ENCODE measurements at places on chromosomes 7 and 10.

- H3K27me3 ChIP-seq, result no peaks in the 10 kb centered on the region
- H3K4me3 ChIP-seq, result no peak overlapping the region
- H3K27ac ChIP-seq, result no peak overlapping the region
- no peaks in the 10 kb centered on the region for H3K36me3 ChIP-seq
- DNase-seq, result no peak
- no peaks in the 10 kb centered on the region for H3K4me1 ChIP-seq
These were observed 23.3 kb downstream of the LRRC27 start for GRCh38 chr10:132355297-132355696.

DNA sequence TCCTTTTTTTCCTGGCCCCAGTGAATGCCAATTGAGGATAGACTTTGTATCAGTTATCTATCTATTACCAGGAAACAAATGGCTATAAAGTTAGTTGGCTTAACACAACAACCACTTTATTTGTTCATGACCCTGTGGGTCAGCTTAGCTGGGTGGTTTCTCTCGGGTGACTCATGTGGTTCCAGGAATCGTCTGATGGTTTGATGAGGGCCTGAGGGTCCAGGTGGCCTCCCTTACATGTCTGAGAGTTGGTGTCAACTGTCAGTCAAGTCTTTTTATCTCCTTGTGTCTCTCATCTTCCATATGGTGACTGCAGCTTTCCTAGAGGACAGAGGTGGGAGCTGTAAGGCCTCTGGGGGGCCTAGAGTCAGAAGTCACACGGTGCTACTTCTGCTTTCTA, 15.3 kb upstream of the MAPK8 start:
- no peak overlapping the region for H3K4me3 ChIP-seq
- H3K27ac ChIP-seq, result no peak overlapping the region
- no peaks in the 10 kb centered on the region for H3K27me3 ChIP-seq
- H3K36me3 ChIP-seq, result no peaks in the 10 kb centered on the region
- H3K4me1 ChIP-seq, result peaks cover 30% of the 10 kb centered on the region

GRCh38 chr7:191105-191980, 1.0 kb upstream of the FAM20C start:
- no peaks in the 10 kb centered on the region for H3K36me3 ChIP-seq
- DNase-seq, result peak; percentile 92
- H3K27ac ChIP-seq, result peak overlapping the region; percentile 90
- H3K27me3 ChIP-seq, result no peaks in the 10 kb centered on the region

GRCh38 chr10:86074294-86074693, 292.3 kb downstream of the GRID1 start:
- H3K27ac ChIP-seq, result no peak overlapping the region
- H3K27me3 ChIP-seq, result no peaks in the 10 kb centered on the region
- H3K4me1 ChIP-seq, result no peaks in the 10 kb centered on the region
- H3K4me3 ChIP-seq, result no peak overlapping the region
- no peak for DNase-seq
- no peaks in the 10 kb centered on the region for H3K36me3 ChIP-seq

GRCh38 chr7:22726345-22726906, 574 bp upstream of the IL6 start:
- no peaks in the 10 kb centered on the region for H3K36me3 ChIP-seq
- no peak overlapping the region for H3K4me3 ChIP-seq
- no peaks in the 10 kb centered on the region for H3K27me3 ChIP-seq
- DNase-seq, result peak; percentile 80
- H3K27ac ChIP-seq, result peak overlapping the region; percentile 75

DNA sequence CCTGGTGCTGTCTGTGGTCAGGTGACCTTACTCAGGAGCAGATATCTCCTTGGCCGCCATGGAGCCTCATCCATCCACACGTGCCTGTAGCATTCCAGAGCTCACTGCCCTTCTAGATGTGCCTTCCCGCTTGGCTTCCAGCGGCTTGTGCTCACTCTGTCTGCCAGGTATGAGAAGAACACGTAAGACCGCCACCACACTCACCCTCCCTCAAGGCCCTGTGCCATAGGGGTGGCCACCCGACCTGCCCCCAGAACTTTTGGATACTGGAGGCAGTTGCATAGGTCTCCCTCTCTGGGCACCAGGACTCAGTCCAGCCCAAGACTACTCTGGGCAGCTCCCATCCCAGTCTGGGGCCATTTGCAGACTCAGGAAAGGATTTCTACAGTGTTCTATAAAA, 4.1 kb downstream of the MARVELD1 start:
- H3K4me1 ChIP-seq, result peaks cover 12% of the 10 kb centered on the region
- no peaks in the 10 kb centered on the region for H3K36me3 ChIP-seq
- DNase-seq, result no peak
- H3K4me3 ChIP-seq, result no peak overlapping the region

DNA sequence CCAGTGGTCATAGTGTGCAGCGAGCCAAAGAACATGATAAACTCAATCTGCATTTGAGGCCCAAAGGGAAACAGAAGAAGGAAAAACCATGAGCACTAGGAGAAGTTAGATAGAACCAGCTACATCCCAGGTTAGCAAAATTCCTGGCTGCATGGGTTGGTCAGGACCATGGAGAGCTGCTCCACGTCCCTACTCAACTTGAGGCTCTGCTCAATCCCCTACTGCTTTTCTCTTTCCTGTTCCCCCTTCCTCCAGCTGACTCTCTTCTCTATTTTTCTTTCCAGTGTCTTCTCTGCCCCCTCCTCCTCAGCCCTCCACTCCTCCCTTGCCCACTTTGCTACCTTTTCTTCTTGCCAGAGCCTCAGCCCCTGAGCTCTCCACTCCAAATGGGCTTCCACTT, 21.9 kb upstream of the VSIR start:
- DNase-seq, result peak; percentile 20
- no peak overlapping the region for H3K27ac ChIP-seq
- H3K4me3 ChIP-seq, result no peak overlapping the region
- no peaks in the 10 kb centered on the region for H3K27me3 ChIP-seq
- H3K36me3 ChIP-seq, result no peaks in the 10 kb centered on the region

GRCh38 chr10:14751014-14751896, 23.4 kb downstream of the FAM107B start:
- no peak for DNase-seq
- no peak overlapping the region for H3K4me3 ChIP-seq
- H3K4me1 ChIP-seq, result peaks cover 7% of the 10 kb centered on the region

GRCh38 chr10:62058896-62059216, 157.4 kb downstream of the ARID5B start:
- H3K36me3 ChIP-seq, result no peaks in the 10 kb centered on the region
- no peak for DNase-seq
- peaks cover 6% of the 10 kb centered on the region for H3K4me1 ChIP-seq

DNA sequence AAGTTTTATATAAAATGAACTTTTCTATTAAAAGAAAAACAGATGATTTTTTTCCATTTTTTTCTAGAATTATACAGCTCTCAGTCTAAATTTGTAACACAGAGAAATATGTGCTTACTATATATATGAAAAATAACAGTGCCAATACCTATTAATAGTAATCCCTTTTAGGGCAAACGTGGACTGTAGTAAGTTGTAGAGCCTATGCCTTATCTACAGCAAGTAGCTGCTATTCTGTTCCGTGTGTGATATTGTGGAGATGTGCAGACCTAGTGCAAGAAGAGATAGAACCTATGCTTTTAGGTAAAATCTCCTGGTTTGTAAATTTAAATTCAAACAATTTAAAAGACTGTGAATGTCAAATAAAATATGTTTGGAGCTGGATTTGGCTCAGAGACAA, 72.9 kb downstream of the FAS start:
- no peak overlapping the region for H3K27ac ChIP-seq
- DNase-seq, result no peak
- H3K36me3 ChIP-seq, result no peaks in the 10 kb centered on the region

GRCh38 chr7:157139111-157139809, 534 bp downstream of the UBE3C start:
- peak overlapping the region; percentile 91 for H3K27ac ChIP-seq
- peak overlapping the region; percentile 6 for H3K4me3 ChIP-seq

DNA sequence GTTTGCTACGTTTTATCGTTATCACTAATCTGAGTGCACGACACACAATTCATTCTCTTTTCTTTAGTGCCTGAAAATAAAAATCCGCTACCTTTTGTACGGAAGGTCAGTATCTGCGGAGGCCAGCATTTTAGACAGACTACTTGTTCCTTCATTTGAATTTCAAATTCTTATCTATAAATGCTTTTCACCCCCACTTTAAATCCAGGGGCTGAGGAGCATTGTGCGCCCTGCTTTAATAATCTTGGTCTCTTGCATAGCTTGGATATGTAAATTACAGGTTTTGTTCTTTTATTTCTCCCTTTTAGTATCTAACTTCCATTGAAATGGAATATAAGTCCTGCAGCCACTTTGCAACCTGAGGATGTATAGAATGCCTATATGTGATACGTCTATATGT, 44.7 kb downstream of the NRP1 start:
- H3K27me3 ChIP-seq, result no peaks in the 10 kb centered on the region
- no peak overlapping the region for H3K27ac ChIP-seq
- no peaks in the 10 kb centered on the region for H3K36me3 ChIP-seq
- no peak for DNase-seq
- H3K4me1 ChIP-seq, result peaks cover 17% of the 10 kb centered on the region
- H3K4me3 ChIP-seq, result no peak overlapping the region

DNA sequence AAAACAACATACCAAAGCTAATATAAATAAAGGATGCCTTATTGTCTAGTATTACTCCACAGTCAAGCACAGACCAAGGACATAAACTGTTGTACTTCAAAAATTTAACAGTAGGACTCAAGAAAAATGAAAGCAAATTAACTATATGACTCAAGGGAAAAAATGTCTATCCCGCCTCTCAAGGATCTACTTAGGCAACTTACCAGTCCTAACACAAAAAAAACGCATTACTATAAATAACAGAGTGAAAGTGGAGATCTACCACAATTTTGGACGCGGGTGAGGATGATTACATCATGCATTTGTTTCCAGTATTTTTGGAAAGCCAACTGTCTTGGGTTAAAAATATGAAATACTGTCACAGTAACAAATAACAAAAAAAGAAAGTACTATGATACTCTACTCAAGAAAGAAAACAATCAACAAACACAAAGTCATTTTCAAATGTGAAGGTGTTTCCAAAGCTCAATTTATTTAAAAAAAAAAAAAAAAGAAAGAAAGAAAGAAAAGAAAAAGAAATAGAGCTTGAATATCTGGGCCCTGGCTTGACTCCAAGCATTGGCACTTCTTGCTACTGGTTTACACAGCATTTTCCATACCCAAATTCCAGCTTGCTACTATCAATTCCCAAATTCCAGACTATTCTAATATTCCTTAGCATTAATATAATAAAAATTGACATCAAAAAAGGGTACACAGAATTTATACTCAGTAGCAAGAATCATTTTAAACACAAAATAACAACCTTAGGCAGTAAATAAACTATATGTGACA, 99.4 kb downstream of the RSU1 start:
- H3K4me1 ChIP-seq, result no peaks in the 10 kb centered on the region
- no peak overlapping the region for H3K4me3 ChIP-seq
- no peaks in the 10 kb centered on the region for H3K27me3 ChIP-seq

DNA sequence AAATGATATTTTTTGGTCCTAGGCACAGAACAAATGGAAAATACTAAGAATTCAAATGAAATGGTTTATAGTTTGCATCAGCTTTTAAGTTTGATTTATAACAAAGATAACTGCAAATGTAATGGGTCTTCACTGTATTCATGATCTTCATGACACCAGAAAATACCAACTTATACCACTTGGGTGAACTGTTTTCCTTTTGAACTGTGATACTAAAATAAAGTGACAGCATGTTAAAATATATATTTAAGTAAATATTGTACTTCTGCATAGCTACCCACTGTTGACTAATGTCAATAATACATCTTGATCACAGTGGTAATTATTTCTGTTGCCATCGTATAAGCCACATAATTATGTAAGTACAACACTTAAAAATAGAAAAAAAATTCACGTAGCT, 442.0 kb upstream of the ANKRD30A start:
- no peaks in the 10 kb centered on the region for H3K27me3 ChIP-seq
- no peak for DNase-seq
- no peak overlapping the region for H3K27ac ChIP-seq
- H3K4me3 ChIP-seq, result no peak overlapping the region

GRCh38 chr7:69438584-69439412, 159.5 kb upstream of the AUTS2 start:
- no peak for DNase-seq
- peaks cover 3% of the 10 kb centered on the region for H3K4me1 ChIP-seq
- H3K27me3 ChIP-seq, result no peaks in the 10 kb centered on the region
- no peak overlapping the region for H3K27ac ChIP-seq

DNA sequence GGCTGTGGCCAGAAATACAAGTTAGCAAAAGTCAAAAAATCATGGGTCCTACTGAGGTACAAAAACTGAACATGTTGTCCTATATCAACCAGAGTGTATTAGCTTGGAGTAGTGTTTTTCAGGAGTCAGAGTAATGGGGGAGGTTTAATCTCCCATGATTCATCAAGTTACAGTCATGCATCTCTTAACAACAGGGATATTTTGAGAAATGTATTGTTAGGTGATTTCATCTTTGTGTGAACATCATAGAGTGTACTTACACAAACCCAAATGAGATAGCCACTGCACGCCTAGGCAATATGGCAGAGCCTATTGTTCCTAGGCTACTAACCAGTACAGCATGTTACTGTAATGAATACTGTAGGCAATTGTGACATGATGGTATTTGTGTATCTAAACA, 14.9 kb upstream of the TES start:
- DNase-seq, result no peak
- no peaks in the 10 kb centered on the region for H3K4me1 ChIP-seq
- H3K36me3 ChIP-seq, result no peaks in the 10 kb centered on the region
- no peaks in the 10 kb centered on the region for H3K27me3 ChIP-seq

GRCh38 chr7:95907337-95907736, 135.0 kb downstream of the DYNC1I1 start:
- H3K27ac ChIP-seq, result no peak overlapping the region
- no peak for DNase-seq
- H3K36me3 ChIP-seq, result no peaks in the 10 kb centered on the region
- no peak overlapping the region for H3K4me3 ChIP-seq

- no peak for DNase-seq
- no peaks in the 10 kb centered on the region for H3K4me1 ChIP-seq
- H3K27ac ChIP-seq, result no peak overlapping the region
- H3K4me3 ChIP-seq, result no peak overlapping the region
- no peaks in the 10 kb centered on the region for H3K36me3 ChIP-seq
These were observed 89.3 kb upstream of the PITRM1 start for GRCh38 chr10:3261921-3262320.

- no peak overlapping the region for H3K4me3 ChIP-seq
- no peaks in the 10 kb centered on the region for H3K4me1 ChIP-seq
- H3K27me3 ChIP-seq, result no peaks in the 10 kb centered on the region
- DNase-seq, result no peak
- H3K36me3 ChIP-seq, result peaks cover 28% of the 10 kb centered on the region
These were observed 4.2 kb downstream of the EPHB4 start for GRCh38 chr7:100823140-100823525.

DNA sequence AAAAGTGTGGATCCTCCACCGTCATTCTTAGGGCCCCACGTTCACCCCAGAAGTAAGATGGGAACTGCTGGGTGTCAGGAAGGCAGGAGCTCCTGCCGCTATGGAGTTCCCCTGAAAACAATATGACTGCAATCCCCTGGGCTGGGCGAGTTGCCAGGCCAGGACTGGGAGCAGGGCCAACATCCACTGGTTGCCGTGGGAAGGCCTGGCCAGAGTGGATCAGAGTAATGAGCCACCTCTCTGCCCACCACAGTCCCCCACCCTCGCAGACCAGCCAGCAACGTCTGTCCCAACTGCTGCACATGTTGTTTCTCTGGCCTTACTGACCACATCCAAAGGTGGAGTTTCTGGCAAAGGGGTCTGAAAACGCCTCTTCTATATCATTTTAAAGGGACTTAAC, 86.6 kb downstream of the STRA8 start:
- H3K4me1 ChIP-seq, result no peaks in the 10 kb centered on the region
- peak; percentile 89 for DNase-seq
- H3K27ac ChIP-seq, result no peak overlapping the region
- no peak overlapping the region for H3K4me3 ChIP-seq

GRCh38 chr7:28093623-28094232, 86.9 kb downstream of the JAZF1 start:
- no peaks in the 10 kb centered on the region for H3K4me1 ChIP-seq
- H3K4me3 ChIP-seq, result no peak overlapping the region
- H3K36me3 ChIP-seq, result no peaks in the 10 kb centered on the region

Measured in thyroid gland (tissue), 4 donors.